ENCODE measurements at places on chromosomes 5 and 9.
A peak's percentile ranks its signal among the peaks of the same experiment; 100 is the strongest.

- no peak overlapping the region for H3K27ac ChIP-seq
- no peak for DNase-seq
- H3K4me3 ChIP-seq: no peak overlapping the region
- no peaks in the 10 kb centered on the region for H3K36me3 ChIP-seq
- no peaks in the 10 kb centered on the region for H3K27me3 ChIP-seq
These were observed 220.1 kb downstream of the FAM114A2 start for GRCh38 chr5:153818626-153819025.

- no peak overlapping the region for H3K27ac ChIP-seq
- no peaks in the 10 kb centered on the region for H3K27me3 ChIP-seq
- H3K4me1 ChIP-seq: peaks cover 40% of the 10 kb centered on the region
- H3K4me3 ChIP-seq: no peak overlapping the region
- H3K36me3 ChIP-seq: peaks cover 16% of the 10 kb centered on the region
- no peak for DNase-seq
These were observed 7.7 kb upstream of the HAVCR2 start for GRCh38 chr5:157116483-157116954.

GRCh38 chr5:42842921-42843641 is 31.4 kb upstream of the SELENOP start:
- H3K4me1 ChIP-seq: no peaks in the 10 kb centered on the region
- H3K27me3 ChIP-seq: no peaks in the 10 kb centered on the region
- H3K4me3 ChIP-seq: no peak overlapping the region
- H3K27ac ChIP-seq: no peak overlapping the region
- DNase-seq: no peak

GRCh38 chr5:97628031-97628430 is 445.0 kb upstream of the RIOK2 start:
- DNase-seq: no peak
- no peaks in the 10 kb centered on the region for H3K27me3 ChIP-seq
- H3K4me3 ChIP-seq: no peak overlapping the region
- no peaks in the 10 kb centered on the region for H3K36me3 ChIP-seq

GRCh38 chr5:76305269-76305668 is 97.8 kb upstream of the IQGAP2 start:
- H3K27me3 ChIP-seq: no peaks in the 10 kb centered on the region
- no peak overlapping the region for H3K27ac ChIP-seq
- no peak for DNase-seq
- H3K4me3 ChIP-seq: no peak overlapping the region
- peaks cover 33% of the 10 kb centered on the region for H3K4me1 ChIP-seq
- peaks cover 12% of the 10 kb centered on the region for H3K36me3 ChIP-seq

DNA sequence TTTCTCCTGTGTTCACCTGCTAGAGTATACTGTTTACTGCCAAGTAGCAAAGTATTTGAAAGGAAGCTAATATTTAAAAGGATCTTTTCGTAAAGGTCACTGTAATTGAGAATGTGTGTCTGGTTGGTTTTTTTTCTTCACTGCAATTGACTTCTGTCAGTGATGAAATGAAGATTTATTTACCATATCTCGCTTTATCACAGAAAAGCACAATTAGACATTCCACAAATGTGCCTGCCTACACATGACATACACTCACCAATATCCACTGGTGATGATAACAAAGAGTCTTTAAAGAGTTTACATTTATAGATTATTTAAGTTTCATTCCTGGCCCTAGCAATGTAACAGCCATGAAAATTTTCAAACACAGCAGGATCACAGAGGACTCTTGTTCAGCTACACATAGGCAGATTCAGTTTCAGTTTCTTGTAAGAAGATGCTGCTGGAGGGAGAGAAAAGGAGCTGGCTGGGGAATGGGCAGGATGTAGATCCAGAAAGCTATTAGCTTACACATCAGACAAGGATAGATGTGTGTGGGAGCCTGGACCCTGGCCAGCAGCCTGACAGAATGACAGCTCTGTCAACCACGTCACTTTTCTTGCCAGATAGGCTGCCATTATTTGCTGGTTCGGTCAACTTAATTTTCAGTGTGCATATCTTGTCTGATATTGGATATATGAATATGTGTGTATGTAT is 104.0 kb downstream of the GDNF start:
- no peak overlapping the region for H3K4me3 ChIP-seq
- DNase-seq: no peak
- H3K27me3 ChIP-seq: no peaks in the 10 kb centered on the region
- H3K36me3 ChIP-seq: peaks cover 10% of the 10 kb centered on the region
- peaks cover 15% of the 10 kb centered on the region for H3K4me1 ChIP-seq
- H3K27ac ChIP-seq: no peak overlapping the region

DNA sequence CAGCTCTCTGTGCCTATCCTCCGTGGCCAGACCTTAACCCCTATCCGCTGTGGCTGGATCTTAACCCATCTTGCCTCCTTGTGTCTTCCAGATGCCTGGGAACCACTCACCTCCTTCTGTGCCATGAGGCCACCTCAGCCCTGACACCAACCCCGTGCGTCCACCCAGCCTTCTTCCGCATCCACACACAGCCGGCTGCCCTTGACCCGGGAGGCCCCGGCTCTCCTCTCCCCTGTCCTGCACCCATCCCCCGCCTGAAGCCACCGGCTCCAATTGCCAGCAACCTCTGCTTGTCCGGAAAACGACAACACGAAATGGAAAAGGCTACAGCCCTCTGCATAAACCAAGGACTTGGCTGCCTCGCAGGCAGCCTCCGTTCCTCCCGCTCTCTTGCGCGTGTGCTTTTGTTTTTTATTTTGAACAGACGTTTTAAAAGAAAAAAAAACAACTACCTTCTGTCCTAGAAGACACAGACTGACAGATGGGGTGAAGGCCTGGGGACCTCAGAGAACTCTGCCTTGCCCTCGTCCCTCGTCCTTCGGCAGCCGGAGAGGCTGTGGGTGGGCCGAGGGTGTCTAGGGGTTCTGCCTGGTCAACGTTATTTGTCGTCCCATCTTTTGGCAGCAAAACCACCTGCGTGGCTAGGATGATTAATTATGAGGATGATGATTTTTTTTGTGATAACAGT is 32.5 kb upstream of the HMCN2 start:
- H3K4me1 ChIP-seq: peaks cover 4% of the 10 kb centered on the region
- no peaks in the 10 kb centered on the region for H3K36me3 ChIP-seq
- H3K27me3 ChIP-seq: peaks cover under 1% of the 10 kb centered on the region
- DNase-seq: no peak
- no peak overlapping the region for H3K4me3 ChIP-seq
- no peak overlapping the region for H3K27ac ChIP-seq

DNA sequence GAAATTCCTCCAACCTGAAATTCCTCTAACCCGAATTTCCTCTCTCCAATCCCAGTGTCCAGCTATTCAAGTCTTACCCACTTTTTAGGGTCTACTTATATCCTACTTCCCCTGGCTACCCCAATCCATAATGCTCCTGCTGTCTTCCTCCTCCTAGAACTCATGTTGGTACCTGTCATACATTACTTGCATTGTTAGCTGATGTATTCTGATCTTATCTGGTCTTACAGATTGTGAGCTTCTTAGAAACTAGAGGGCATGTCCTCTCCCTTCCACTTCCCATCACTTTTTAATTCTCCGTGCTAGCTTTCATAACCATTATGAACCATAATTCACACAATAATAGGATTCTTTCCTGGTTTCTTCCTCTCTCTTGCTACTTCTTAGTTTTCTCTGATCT is 336.1 kb downstream of the CWC27 start:
- no peak for DNase-seq
- H3K27me3 ChIP-seq: peaks cover 4% of the 10 kb centered on the region
- H3K36me3 ChIP-seq: no peaks in the 10 kb centered on the region
- H3K4me3 ChIP-seq: no peak overlapping the region
- peaks cover 41% of the 10 kb centered on the region for H3K4me1 ChIP-seq

DNA sequence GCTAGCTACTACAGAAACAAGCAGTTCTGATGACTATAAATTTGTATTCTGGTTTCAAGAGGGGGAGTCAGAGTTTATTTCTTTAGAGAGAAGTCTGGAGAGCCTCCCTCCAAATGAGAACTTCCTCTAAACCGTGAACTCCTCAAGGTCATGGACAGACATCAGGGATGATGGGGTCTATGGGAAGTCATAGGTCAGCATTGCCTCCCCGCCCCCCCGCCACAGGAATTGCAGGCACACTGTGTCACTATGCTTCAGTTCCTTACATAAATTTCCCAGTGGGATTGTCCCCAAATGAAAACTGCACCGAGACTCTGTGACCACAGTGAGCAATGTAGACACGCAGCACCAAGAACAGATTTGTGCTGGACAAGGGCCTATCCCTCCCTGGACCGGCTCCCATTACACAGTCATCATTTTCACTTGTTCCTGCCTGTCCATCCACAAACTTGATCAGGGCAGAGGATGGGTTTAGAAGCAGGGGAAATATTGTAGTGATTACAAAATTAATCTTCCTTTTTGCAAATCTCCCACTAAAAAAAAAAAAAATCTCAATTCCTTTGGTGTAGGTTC is 300.3 kb downstream of the EFNA5 start:
- no peak overlapping the region for H3K4me3 ChIP-seq
- no peak for DNase-seq
- no peaks in the 10 kb centered on the region for H3K4me1 ChIP-seq
- no peaks in the 10 kb centered on the region for H3K36me3 ChIP-seq

GRCh38 chr5:150320044-150320613 is 17.4 kb upstream of the ARSI start:
- H3K27me3 ChIP-seq: no peaks in the 10 kb centered on the region
- no peak for DNase-seq
- H3K36me3 ChIP-seq: no peaks in the 10 kb centered on the region
- H3K4me1 ChIP-seq: peaks cover 2% of the 10 kb centered on the region
- no peak overlapping the region for H3K27ac ChIP-seq
- no peak overlapping the region for H3K4me3 ChIP-seq

- H3K4me3 ChIP-seq: peak overlapping the region; percentile 3
- peaks cover 81% of the 10 kb centered on the region for H3K4me1 ChIP-seq
- peak; percentile 79 for DNase-seq
- peaks cover 2% of the 10 kb centered on the region for H3K36me3 ChIP-seq
- no peaks in the 10 kb centered on the region for H3K27me3 ChIP-seq
These were observed 32.0 kb upstream of the ADAM19 start for GRCh38 chr5:157607371-157608161.

DNA sequence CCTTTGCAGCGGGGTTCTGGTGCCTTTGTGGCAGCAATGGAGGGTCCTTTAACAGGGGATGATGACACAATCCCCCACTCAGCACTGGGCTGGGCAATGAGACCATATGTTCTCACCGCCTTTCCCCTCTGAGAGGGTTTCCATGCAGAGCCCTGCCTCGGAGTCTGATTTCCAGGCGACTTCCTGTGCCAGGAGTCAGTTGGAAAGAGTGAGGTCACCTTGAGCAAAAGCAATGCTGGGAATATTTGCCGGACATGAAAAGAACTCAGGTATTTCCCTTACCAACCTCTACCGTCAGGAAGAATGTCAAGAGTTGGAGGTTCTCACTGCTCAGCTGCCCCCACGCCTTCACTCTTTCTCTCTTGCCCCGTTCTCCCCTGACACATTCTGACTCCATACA is 284.2 kb upstream of the IRX1 start:
- no peak for DNase-seq
- no peak overlapping the region for H3K4me3 ChIP-seq
- H3K27me3 ChIP-seq: no peaks in the 10 kb centered on the region
- H3K36me3 ChIP-seq: no peaks in the 10 kb centered on the region
- H3K4me1 ChIP-seq: no peaks in the 10 kb centered on the region
- no peak overlapping the region for H3K27ac ChIP-seq
